Neural crest cell (in vitro differentiated cells): ENCODE measurements at places on chromosomes 2 and 18. TPM values are rescaled to one million over a fixed set of nuclear protein-coding genes. Genes with fewer than 3 reads are reported as not detected.

Gene MAP3K19
- not detected in 2 replicates for total RNA-seq

Gene ALPG
- total RNA-seq = not detected in 2 replicates

Gene AKAIN1
- total RNA-seq = not detected in 2 replicates

Gene SIX2
- 0.14 TPM in 1 of 2 replicates, not detected in the other for total RNA-seq

Gene IL18R1
- total RNA-seq = not detected in 2 replicates

Gene FBXO15
- 1.7 and 2.7 TPM in 2 replicates for total RNA-seq

Gene RRM2
- total RNA-seq = 203 and 210 TPM in 2 replicates

DNA sequence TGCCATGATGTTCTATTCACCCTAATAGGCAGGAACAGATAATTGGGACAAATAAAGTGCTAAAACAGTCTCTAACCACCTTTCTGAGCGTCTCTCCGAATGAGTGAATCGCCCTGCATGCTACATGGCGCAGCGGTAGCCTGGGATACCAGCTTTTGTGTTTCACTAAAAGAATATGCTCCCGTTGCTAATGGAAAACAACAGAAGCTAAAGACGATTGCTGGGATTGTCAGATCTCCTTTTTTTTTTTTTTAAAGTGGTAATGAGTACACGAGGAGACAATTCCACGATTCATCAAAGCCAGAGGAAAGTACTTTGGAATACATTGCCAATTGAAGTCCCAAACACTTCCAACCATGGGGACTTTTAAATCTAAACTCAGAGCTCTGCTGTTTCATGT is 1815.3 kb upstream of the CELF4 start:
- H3K27ac ChIP-seq = peak overlapping the region; percentile 92
- H3K36me3 ChIP-seq = no peaks in the 10 kb centered on the region
- H3K4me3 ChIP-seq = peak overlapping the region; percentile 74
- no peaks in the 10 kb centered on the region for H3K27me3 ChIP-seq

DNA sequence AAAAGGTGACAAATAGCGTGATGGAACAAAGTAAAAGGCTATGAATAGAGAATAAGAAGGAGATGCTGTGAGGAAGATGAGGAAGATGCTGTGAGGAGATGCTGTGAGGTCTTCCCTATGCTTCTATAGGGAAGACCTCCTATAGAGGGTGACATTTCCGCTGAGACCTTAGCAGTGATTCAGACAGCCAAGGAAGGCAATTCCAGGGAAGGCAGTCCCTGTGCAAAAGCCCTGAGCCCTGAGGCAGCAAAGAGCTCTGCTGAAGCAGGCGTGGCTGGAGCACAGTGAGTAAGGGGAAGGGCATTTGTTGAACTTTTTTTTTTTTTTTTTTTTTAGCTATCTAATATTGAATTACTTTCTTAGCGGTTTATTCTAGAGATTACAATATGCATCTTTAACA is 142.7 kb upstream of the FOSL2 start:
- no peaks in the 10 kb centered on the region for H3K4me1 ChIP-seq
- H3K36me3 ChIP-seq = no peaks in the 10 kb centered on the region
- no peak overlapping the region for H3K27ac ChIP-seq
- no peak for DNase-seq

GRCh38 chr2:160859096-160859495 is 301.1 kb upstream of the TANK start:
- no peaks in the 10 kb centered on the region for H3K27me3 ChIP-seq
- no peak overlapping the region for H3K27ac ChIP-seq
- no peaks in the 10 kb centered on the region for H3K36me3 ChIP-seq
- H3K4me1 ChIP-seq = peaks cover 11% of the 10 kb centered on the region
- H3K4me3 ChIP-seq = no peak overlapping the region
